ENCODE measurements at places on chromosomes 5 and 9. TPM values are rescaled to one million over a fixed set of nuclear protein-coding genes. Genes with fewer than 3 reads are reported as not detected.

Gene CAMK4
- total RNA-seq, result 2.9 TPM

Gene GPRIN1
- total RNA-seq, result 7.1 TPM

Gene ENTREP1
- total RNA-seq, result 0.41 TPM

Gene RNF183
- not detected for total RNA-seq

Gene AUH
- total RNA-seq, result 69.4 TPM

Gene NUTM2G
- total RNA-seq, result not detected

Gene CFAP77
- total RNA-seq, result not detected

Gene SCGB3A1
- not detected for total RNA-seq

Gene ARID3C
- 0.74 TPM for total RNA-seq

Gene RNF208
- total RNA-seq, result 0.45 TPM

Gene IFNB1
- total RNA-seq, result not detected

Gene NAIF1
- total RNA-seq, result 6.0 TPM

DNA sequence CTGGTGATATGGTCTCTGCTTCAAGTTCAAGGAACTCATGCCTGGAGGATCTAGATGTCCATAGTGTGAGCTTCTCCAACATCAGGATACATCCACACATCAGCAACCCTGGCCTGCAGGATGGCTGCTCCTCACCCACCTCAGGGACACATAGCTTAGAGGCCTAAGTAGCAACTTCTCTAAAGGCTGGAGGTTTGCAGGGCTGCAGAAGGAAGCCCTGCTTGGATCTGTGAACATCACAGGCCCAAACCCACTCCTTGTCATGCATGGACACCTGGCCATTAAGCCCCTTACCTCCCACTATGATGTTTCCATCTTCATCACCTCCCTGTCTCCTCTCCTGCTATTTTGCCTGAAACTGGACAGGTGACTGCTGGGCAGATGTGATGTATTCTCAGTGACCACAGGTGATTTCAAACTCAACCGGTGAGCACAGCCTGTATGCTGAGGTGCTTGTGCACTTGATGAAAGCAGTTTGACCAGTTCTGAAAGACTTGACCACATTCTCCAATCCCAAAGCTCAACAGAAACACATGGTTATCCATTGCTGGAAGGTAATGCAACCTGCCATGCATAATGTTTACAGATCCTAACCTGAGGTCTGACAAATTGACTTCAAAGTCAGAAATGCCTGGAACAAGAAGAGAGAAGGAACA is 205.2 kb downstream of the FSTL4 start:
- no peak for DNase-seq

- DNase-seq, result peak; percentile 60
Observed at GRCh38 chr5:43627028-43627427, 24.0 kb downstream of the NNT start.

DNA sequence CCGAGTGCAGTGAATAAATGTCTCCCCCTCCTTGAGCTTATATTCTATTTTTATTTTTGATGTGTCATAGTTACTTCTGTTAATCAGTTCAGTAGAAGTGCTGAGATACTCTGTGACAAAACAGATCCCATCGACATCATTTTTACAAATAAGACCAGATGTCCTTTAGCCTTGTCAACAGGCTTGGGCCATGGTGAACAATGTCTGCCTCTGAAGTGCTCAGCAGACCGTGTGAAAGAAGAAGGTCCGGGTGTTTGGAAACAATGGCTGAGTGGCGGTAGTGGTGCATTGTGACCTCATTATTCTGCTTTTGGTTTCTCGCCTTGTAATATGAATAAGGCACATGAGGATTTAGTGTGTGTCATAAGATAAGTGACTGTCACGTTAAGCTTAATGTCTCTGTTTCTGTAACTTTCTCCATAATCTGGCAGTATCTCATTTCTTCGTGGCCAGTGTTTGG is 71.2 kb downstream of the SYK start:
- no peak for DNase-seq

DNA sequence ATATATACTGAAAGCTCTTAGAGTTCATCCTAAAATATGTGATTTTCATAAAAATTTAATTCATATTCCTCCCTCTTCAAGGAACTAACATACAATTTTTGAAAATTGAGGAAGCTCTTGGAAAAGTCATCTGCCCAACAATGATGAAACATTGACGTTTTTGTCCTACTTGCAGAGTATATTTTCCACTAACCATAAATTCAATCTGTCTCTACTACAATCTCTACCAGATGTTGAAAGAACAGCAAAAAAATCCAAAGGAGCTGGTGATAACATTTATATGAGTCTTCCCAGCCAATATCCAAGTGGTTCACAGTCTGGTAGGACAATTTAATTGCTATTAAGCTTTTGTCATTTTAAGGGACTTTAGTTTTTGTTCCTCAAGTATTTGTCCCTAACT is 81.1 kb upstream of the NR3C1 start:
- DNase-seq, result no peak

DNA sequence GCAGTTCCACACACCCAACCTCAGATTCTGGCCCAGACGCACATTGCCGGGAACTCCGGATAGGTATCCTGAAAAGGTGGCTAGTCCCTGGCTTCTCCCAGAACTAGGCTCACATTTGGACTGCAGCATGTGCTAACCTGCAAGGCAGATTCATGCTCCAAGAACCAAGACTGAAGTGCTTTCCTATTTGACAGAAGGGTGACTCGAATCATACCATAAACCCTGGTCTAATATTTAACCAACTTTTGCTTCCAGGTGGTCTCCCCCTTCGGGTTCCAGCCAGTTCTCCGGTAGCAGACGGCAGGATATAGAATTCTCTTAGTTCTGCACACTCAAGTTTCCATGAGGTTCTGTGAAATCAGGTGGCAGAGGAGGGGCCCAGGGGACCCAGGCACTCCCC is 7.6 kb downstream of the PTGES start:
- no peak for DNase-seq

DNA sequence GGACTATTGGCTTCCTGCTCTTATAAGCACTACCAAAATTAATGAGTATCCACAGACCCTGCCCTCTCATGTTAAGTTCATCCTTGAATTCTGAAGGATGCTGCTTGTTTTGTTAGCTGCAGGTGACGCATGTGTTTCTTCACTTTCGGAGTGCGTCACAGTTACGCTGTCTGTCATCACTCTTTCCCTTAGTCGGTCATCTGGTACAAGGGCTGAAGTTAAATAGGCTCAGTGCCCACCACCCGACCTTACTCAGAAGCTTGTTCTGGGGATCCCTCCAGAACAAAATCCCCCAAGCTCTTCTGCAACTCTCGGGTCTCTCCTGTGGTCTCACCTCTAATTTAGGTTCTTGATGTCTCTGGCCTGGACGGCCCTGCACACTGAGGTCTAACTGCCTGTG is 51.0 kb downstream of the ADCY2 start:
- DNase-seq, result no peak

DNA sequence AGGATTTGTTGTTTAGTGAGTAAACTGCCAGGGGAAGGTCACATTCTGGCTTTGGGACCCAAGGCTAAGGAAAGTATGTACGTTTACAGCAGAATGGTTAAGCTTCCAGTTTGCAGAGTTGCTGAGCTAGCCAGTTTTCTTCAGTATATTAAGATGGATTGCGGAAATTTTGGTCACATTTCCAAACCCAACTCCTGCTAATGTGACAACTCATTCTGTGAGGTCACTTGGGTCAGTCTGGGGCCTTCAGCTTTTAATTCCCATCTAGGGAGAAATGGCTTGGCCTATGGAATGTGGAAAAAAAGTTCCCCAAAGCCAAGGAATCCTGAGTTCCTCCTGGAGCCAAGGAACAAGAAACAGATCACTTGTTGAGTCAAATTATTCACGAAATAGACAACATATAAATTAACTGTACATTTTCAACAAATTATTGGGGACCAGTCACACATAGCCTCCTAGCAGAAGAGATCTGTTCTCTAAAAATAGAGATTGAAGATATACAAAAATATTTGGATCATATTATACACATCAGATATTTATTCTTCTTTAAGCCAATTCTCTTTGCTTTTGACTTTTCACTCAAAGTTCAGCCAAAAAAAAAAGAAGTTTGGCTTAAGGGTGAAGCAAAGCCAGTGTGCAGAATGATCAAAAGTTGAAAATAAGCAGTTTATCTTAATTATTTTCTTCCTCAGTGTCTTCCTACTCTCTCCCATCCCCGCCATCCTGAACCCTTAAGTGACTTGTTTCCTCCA is 8.8 kb downstream of the KCNV2 start:
- peak; percentile 82 for DNase-seq

DNA sequence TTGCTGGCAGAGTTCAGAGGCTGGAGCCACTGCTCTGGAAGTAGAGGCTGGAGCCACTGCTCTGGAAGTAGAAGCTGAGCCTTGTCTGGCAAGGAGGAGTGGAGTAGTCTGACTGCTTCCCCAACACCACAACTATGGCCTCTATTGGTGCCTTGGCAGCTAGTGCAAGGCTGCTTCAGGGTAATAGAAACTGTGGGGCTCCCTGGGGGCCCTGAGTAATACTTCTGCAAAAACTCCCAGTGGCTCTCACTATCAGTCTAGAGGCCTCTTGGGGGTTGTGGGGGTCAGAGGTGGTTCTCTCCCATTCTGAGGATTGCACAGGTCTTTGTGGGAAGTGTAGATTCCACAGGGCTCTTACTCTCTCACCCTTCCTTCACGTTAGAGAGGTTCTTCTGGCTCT is 629.0 kb upstream of the PTPRD start:
- no peak for DNase-seq

GRCh38 chr5:2263763-2264162 is 381.0 kb upstream of the IRX4 start:
- no peak for DNase-seq

DNA sequence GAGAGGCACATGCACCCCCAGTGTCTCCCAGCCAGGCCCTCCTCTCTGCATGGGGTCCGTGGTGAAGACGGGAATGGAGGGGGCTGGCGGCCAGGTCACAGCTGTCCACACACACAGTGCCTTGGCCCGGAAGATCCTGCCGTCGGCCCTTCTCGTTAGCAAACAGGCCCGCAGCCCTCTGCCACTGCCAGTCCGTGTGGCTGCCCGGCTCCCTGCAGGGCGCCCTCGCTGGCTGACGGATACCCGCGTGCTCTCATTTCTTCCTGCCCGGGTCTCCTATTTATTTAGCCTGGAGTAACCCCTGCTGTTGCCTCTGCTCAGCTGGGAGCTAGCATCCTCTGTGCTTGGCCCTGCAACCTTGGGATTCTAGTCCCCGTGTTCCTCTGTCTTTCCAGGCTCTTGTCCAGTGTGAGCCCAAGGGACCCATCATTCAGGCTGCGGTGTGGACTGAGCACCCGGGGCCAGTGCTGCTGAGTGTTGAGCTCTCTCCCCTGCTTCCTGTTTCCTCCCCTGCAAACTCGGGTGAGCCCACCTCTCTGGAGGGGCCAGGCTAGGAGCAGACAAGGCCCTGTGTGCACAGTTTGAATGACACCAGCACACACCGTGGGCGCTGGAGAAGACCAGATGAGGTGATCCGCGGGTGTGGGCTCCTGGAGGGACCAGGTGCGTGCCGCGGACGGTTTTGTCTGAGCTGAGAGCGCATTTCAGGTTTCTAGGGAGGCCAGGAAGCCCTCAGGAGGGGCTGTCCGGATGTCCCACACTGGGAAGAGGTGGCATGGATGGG is 14.6 kb upstream of the RNU6ATAC start:
- DNase-seq, result peak; percentile 50

- no peak for DNase-seq
Observed at GRCh38 chr9:114664181-114664580, 6.6 kb upstream of the TEX53 start.

DNA sequence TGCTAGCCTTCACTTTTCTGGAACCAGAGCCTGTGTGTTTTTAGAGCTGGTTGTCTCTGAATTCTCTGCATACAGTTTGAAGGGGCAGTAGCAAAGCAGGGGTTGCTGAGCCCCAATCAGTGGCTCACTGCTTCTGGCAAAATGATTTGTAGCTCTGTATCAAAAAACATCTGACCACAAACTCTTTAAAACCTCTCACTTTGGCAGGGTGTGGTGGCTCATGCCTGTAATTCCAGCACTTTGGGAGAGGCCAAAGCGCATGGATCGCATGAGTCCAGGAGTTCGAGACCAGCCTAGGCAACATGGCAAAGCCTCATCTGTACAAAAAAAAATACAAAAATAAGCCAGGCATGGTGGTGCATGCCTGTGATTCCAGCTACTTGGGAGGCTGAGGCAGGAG is 28.3 kb upstream of the APC start:
- DNase-seq, result peak; percentile 40

GRCh38 chr5:95022967-95023695 is 261.8 kb downstream of the MCTP1 start:
- no peak for DNase-seq

DNA sequence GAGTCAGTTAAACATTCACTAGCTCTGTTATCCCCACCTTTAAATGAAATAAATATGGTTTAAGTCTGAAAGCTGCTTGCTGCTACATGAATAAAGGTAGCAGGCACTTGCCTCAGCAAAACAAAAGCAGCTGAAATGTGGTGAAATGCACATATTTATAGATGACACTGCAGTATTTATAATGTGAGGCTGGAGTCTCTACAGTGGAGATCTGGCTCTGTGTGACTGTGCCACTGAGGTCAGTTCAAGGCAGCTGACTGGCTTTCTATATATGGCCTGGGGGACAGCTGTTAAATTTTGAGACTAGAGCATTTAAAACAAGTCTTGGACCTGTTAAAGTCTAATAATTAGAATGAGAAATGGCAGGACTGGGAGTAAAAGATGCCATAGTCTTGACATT is 859.6 kb upstream of the SEMA6A start:
- DNase-seq, result no peak

DNA sequence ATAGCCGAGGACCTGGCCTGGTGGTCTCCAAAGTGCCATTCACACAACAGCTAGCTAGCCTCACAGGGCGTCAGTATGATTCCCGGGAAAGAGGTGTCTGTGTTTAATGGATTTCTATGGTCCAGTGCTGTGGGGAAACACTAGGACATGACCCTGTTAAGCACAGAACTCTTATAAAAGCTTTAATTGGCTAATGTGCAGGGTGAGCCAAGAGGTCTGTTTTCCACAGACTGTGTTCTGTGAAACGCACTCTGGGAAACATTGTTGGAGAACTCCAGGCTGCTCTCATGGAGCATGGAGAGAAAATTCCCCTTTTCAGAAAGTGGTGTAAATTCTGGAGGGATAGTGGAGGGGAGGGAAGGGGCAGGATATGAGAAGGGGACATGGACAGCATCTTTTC is 331.4 kb downstream of the FBXL7 start:
- DNase-seq, result no peak

- DNase-seq, result no peak
Observed at GRCh38 chr9:93612796-93613154, 36.4 kb downstream of the PHF2 start.

GRCh38 chr9:70656281-70656680 is 241.8 kb upstream of the KLF9 start:
- DNase-seq, result no peak

DNA sequence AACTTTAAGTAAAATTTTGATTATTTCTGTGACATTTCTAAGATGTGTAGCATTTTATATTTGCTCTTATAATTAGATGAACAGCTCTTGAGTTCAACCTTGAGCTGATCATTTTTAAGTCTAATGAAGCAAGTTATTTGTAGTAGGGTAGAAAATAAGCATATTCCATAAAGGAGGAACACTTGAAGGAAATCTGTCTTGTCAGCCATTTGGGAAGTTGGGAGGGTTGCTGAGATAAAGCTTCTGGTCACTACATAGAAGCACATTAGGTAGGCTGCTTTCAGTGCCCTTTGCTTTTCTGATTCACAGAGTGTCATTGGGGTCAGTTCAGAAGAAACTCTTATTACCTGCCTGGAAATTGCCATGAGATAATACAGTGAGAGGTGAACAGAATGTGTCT is 44.1 kb downstream of the SEC24A start:
- no peak for DNase-seq
